ENCODE measurements at places on chromosomes 11 and 22.

DNA sequence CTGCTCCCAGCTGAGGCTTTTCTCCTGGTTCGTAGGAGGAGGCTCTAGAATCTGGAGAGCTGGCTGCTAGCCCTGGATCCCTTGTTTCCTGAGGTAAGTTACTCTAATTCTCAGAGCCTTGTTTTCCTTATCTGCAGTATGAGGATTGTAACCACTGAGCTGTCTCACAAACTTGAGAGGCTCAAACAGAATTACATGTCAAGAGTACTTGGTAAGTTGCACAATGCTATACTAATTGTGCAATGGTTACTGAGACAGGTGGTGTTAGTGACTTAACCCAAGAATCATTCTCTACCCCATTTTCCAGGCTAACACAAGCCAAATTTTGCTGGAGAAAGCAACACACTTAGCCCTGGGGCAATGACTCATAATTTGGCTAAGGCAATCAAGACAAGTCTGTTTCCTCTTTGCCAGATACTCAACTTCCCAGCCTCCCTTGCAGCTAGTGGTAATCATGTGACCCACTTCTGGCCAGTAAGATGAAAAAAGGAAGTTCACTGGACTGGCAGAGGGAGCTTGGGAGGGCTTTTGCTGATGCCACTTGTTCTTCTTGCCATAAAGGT is 348.0 kb downstream of the TENM4 start:
- no peak for DNase-seq

- no peak for DNase-seq
Observed at GRCh38 chr11:15146271-15147003, 31.7 kb downstream of the INSC start.

- no peak for DNase-seq
Observed at GRCh38 chr11:69541501-69542313, 60.2 kb downstream of the LINC01488 start.

GRCh38 chr22:42327462-42328129 is 57.1 kb upstream of the TCF20 start:
- DNase-seq, result no peak

DNA sequence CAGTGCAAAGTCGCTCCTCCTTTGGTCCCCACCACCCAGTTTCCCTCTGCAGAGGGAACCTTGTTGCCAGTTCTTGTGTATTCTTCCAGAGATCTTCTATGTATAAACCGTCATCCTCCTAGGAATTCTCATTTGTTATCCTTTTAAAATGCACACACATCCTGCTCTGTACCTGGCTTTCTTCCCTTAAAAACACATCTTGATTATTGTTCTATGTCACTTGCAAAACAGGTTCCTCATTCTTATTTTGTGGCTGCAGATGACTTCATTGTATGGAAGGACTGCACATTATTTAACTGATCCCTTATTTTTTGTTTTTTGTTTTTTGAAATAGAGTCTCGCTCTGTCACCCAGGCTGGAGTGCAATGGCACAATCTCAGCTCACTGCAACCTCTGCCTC is 26.6 kb upstream of the SYT7 start:
- no peak for DNase-seq

- no peak for DNase-seq
Observed at GRCh38 chr11:114625294-114625693, 29.7 kb upstream of the NXPE4 start.

GRCh38 chr11:17692931-17693330 is 26.4 kb upstream of the MYOD1 start:
- DNase-seq, result no peak

DNA sequence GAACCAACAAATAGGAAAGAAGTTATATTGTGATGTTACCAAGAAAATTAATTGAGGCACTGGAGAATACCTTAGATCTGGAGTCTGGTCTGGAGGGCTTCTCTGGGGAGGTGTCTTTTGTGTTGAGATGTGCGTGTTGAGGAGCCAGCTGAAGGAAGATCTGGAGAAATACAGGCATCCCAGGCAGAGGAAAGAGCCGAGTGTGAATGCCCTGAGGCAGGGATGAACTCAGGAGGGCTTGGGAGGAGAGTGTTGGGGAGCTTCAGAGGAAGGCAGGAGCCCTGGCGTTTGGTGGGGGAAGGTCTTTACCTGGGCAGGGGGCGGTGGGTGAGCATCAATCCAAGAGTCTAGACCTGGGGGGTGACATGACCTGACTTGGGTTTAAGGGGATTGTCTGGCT is 13.1 kb downstream of the SYNGR1 start:
- DNase-seq, result no peak

DNA sequence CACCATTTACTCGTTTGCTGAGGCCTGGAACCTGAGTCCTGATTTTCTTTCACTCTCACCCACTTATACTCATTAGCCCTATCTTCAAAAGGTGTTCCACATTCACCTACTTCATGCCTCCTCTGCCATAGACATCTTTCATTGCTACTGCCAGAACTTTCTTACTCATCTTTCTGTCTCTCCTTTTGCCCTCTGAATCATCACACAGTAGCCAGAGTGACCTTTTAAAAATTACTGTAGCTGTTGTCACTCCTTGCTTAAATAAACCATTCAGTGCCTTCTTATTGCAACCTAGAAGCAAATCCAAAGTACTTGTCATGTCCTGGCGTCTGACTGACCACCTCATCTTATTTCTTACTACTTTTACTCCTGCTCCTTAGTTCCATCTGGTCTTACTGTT is 38.2 kb downstream of the ATXN10 start:
- no peak for DNase-seq

DNA sequence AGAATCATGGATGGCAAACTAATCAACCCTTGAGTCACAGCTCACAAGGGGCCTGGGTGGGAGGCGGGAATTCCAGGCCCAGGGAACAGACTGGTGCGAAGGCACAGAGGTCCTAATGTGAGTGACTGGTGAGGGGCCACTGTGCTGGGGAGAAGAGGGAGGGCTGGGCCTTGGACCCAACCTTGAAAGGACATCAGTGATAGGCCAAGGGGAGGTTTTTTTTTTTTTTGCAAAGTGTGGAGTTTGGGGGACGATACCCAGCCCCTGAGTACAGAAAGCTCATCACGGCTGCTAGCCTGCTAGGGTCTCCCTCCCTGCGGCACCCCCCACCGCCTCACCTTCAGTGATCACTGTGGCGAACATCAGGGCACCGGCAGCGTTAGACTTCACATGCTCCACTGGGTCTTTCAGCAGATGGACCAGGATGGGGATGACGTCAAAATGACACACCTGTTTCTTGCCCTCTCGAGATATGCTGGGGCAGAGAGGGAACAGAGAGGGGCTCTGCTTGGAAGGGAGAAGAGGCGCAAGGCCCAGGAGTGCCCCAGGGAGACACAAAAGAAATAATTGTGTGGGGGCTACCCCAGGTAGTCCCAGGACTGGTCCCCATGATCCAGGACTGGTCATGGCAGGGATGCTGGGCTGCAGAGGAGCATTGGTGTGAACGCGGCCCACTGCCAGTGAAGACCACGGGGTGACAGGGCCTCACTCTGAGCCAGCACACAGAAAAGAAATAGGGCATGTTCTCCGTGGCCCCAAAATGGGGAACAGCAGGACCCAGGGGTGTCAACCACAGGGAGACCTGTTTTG is 8.6 kb upstream of the GNAZ start:
- DNase-seq, result no peak

- no peak for DNase-seq
Observed at GRCh38 chr11:121435551-121436511, 16.3 kb upstream of the SORL1 start.

- DNase-seq, result no peak
Observed at GRCh38 chr11:133929401-133930052, 27.2 kb downstream of the IGSF9B start.

GRCh38 chr22:26702906-26703830 is 45.8 kb downstream of the MIAT start:
- DNase-seq, result no peak

- DNase-seq, result no peak
Observed at GRCh38 chr11:113082341-113082955, 121.2 kb downstream of the NCAM1 start.

- no peak for DNase-seq
Observed at GRCh38 chr11:10500757-10501684, 40.0 kb downstream of the RNF141 start.

- DNase-seq, result no peak
Observed at GRCh38 chr11:85710917-85711316, 24.9 kb upstream of the CCDC89 start.

- no peak for DNase-seq
Observed at GRCh38 chr22:27128461-27129085, 471.2 kb downstream of the MIAT start.

- DNase-seq, result no peak
Observed at GRCh38 chr11:1232883-1233321, 10.0 kb downstream of the MUC5B start.

DNA sequence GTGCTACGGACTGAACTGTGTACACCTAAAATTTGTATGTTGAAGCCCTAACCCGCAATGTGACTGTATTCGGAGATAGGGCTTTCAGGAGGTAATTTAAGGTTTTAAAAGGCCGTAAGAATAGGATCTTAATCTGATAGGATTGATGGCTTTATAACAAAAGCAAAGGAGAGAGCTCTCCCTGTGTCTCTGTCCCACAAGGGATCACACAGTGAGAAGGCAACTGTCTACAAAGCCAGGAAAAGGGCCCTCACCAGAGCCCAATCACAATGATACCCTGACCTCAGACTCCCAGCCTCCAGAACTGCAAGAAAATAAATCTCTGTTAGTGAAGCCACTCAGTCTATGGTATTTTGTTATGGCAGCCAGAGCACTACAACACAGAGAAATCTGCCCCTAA is 208.7 kb upstream of the ZC3H12C start:
- DNase-seq, result no peak

DNA sequence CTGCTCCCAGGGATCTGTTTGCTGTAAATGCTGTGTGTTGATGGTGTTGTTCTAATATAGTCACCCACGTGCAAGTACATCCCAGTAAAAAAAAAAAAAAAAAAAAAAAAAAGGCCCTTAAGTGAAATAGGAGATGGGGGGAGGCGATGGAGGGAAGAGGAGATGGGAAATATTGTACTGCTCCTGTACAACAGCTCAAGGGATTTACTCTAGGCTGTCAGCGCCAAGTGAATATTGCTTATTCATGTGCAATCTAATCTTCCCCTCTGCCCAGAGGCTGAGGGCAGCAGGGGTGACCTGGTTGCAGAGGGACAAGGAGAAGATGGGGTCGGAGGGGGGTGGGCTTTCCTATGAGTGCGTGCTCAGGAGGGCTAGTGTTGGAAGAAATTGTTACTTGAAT is 206.2 kb upstream of the CADM1 start:
- no peak for DNase-seq

- no peak for DNase-seq
Observed at GRCh38 chr22:48538291-48538820, 1289.3 kb downstream of the BRD1 start.

DNA sequence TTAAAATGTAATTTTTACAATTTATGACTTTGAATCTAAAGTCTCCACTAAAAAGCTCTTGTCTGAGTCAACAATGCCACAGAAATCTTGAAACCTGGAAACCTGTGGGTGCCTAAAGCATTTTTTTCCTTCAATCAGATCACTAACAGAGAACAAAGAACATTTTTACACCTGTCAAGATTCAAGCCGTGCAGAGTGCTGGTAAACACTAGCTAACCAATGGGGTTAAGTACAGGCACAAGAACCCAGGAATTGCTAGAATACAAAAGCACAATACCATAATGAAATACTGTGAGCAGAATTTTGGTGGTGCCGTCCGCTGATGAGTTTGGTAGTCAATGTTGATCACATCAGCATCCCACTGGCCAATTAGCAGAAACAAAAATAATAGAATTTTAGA is 380.3 kb upstream of the PITPNB start:
- no peak for DNase-seq

GRCh38 chr11:122726028-122726427 is 70.5 kb downstream of the UBASH3B start:
- DNase-seq, result no peak

GRCh38 chr11:10581481-10582019 is 13.1 kb upstream of the LYVE1 start:
- no peak for DNase-seq

DNA sequence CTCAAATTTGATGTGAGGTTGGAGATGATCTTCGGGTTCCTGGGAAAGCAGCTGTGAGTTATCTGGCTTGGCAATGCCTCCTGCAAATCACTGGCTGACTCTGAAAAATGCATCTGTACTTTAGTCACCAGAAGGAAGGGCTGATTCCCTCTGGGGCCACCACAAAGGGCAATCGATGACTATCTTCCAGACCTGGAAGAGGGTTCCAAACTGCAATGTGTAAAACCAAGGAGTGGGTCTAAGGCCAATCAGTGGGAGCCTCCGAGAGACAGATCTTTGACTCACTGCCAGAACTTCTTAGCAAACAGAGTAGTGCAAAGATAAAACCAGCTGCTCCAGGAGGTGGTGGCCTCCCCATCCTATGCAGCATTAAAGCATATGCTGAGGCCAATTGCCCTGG is 29.1 kb upstream of the PAK1 start:
- DNase-seq, result no peak

GRCh38 chr11:640021-640706 is 3.1 kb downstream of the DRD4 start:
- DNase-seq, result no peak

- no peak for DNase-seq
Observed at GRCh38 chr11:76004400-76004799, 189.4 kb downstream of the UVRAG start.

GRCh38 chr11:20452585-20452984 is 65.1 kb downstream of the PRMT3 start:
- DNase-seq, result no peak

- no peak for DNase-seq
Observed at GRCh38 chr11:47400768-47401279, 7.6 kb upstream of the SLC39A13 start.

DNA sequence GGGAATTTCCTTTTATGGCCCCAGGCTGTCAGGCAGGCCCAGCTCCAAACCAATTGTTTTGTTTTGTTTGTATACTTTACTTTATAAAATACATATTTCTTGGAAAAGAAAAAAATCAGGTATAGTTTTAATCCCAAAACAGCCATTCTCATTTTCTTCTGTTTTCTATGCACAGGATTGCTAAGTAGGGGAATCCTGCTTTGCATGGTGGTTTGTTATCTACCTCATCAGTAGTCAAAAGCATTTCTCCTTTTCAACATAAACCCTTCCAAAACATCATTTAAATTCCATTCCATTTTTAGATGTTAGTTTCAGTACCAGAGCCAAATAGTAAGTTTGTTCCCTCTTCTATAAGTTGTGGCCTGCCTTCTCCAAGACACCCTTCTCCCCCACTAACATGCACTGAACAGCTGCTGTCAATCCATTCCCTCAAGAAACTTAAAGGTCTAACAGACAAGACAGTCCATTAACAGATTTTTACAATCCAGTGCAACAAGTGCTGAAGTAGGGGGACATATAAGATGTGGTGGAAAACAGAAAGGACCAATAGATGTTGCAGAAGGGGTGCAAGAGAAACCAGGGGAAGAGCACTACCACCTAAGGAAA is 3.7 kb downstream of the ILK start:
- DNase-seq, result no peak

GRCh38 chr11:62574363-62575071 is 826 bp upstream of the EEF1G start:
- DNase-seq, result no peak

- no peak for DNase-seq
Observed at GRCh38 chr11:86211619-86212018, 32.9 kb upstream of the EED start.

GRCh38 chr11:59773083-59773440 is 17.9 kb downstream of the STX3 start:
- DNase-seq, result no peak

- no peak for DNase-seq
Observed at GRCh38 chr11:109644152-109644551, 222.2 kb downstream of the C11orf87 start.

GRCh38 chr11:27611947-27612455 is 88.3 kb downstream of the BDNF start:
- DNase-seq, result no peak
